CD4-positive, alpha-beta T cell treated with Interleukin-2 at 100 ng/mL for 4 hours (primary cell): ENCODE measurements at places on chromosomes 11 and 22.

DNA sequence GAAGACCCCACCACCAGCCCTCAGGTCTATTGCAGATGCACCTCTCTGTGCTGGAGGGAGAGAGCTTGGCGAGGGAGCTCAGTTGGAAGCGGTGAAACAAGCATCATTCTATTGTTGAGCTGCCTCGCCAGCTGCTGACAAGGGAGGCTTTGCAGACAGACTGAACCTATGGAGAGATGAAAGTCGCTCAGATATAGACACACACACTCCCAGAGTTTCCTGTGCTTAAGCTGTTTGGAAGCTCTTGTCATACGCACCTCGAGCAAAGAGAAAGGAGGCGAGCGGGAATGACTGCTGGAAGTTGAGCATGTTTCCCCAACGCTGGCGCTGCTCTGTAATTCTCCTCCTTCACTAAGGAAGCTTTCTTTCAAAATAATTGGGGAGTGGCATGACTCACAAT, 126.1 kb downstream of the TRIM29 start:
- DNase-seq, result no peak

DNA sequence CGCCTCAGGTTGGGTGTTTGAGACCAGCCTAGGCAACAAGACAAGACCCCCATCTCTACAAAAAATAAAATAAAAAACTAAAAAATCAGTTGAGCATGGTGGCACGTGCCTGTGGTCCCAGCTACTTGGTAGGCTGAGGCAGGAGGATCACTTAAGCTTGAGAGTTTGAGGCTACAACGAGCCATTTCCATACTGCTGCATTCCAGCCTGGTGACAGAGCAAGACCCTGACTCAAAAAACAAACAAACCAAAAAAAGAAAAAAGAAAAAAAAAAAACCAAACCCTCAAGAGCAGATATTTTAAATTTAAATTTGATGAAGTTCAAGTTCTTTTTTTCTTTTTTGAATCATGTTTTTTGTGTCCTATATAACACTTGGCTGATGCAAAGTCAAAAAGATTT, 7.2 kb upstream of the CCDC83 start:
- DNase-seq, result no peak

DNA sequence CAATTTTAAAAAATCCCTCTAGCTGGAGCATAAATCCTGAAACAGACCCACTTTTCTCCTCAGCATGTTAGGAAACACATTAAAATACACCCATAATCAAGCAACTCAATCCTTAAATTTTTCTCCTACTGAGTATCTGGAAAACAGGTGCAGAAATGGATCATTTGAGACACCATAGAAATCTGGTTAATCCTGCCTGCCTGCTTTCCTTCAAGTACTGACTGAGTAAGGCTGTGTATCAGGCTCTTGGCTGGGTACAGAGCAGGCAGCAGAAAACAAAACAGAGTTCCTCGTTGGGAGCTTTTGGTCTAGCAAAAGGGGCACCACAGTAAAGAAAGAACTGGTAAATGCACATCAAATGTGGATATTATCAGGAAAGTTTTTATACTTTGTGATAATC, 1.9 kb downstream of the KCNQ1OT1 start:
- no peak for DNase-seq

- DNase-seq, result no peak
Observed at GRCh38 chr11:8080069-8080670, 841 bp upstream of the TUB start.

GRCh38 chr11:86013713-86014112, 55.2 kb downstream of the PICALM start:
- DNase-seq, result no peak

GRCh38 chr22:42752912-42753311, 32.2 kb upstream of the A4GALT start:
- DNase-seq, result no peak

GRCh38 chr11:35100013-35100383, 39.0 kb upstream of the CD44 start:
- no peak for DNase-seq

DNA sequence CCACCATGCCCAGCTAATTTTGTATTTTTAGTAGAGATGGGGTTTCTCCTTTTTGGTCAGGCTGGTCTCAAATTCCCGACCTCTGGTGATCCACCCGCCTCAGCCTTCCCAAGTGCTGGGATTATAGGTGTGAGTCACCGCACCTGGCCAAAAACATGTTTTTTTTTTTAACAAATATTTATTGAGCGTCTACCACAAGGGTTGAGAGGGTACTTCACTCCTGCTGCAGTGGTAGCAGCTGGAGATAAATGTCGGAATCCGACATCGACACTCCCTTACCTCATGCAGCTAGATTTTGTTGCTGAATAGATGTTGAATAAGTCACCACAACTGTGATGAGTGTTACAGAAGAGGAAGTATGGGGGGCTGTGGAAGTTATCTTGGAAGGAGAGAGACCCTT, 971 bp downstream of the DNAJB13 start:
- no peak for DNase-seq

DNA sequence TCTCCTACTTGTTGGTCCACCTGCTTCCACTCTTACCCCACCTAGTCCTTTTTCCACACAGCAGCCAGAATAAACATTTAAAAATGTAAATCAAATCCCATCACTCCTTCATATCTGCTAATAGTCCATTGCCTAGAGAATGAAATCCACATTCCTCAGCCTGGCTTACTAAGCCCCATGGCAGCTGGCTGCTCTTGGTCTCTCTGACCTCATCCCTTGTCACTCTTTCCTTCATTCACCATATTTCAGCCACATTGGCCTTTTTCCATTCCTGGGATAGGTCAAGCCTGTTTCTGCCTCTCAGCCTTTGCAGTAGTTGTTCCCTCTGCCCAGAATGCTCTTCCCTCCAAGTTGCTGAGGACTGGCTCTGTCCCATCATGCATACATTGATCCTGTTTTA, 512.8 kb downstream of the INSC start:
- no peak for DNase-seq

DNA sequence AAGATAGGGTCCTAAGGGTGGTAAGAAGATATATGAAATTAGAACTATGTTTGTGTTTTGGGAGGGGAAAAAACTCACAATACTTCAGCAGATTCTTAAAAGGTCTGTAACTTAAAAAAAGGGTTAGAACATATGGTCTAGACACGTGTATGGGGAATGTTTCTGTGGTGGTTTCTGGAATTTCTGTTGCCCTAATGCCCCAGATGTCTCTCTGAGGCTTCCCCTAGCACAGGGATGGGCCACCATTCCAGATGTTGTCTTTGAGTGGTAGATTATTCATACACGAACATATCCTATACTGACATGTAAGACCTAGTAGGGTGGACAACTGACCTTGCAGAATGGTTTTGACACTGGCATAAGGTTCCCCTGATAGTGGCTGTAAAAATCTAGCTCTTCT, 26.2 kb downstream of the EHF start:
- DNase-seq, result no peak

DNA sequence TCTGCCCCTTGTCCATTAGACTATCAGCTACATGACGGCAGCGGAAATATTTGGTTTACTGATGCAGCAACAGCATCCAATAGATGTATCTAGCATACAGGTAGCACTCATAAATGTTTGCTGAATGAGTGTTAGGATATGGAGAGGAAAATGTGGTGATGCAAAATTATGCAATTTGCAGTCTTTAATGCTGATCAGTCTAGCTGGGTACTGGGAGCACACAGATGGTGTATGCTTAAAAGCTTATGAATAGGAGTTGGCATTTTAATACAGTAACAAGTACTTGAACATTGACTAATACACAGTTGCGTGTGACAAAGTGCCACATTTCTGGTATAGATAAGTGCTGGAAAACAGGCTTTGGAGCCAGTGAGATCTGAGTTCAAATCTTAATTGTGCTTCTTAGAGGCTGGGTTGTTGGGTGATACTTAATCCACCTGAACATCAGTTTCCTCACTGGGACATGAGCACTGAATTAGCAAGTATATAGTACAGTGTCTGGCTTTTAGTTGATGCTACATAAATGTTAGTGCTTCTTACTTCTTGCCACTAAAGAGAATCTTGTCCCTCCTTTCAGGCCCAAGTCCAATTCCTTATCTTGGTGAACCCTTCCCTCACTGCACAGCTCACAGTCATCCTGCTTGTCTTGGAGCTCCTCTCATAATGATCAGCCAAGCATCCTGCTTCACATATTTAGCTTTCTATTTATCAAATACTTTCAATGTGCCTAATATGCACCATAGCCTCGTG, 99.6 kb downstream of the TIMP3 start:
- no peak for DNase-seq

DNA sequence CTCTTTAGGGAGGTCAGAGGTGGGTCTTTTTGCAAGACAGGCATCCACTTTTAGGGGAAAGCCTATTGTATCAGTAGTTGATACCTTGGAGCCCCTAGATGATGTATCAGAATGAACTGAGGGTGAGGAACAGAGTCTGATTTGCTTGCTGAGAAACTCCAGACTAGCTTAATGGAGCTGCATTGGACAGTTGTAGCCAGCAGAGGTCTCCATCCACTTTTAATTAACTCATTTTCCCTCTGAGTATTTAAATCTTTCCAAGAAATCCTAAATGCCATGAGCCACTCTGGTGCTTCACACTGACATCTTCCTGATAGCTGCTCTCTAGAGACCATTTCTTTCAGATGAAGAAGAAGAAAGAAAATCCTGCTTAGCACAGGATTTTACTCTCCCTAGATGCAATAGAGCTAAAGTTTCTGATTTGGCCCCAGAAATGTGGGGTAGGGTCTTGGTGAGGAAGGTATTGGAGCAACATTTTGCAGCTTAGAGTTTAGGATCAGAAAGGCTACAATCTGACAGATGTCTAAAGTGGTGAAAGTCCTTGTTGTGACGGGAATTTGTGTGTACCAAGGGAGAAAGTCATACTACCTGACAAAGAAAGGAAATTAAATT, 38.0 kb downstream of the EXT2 start:
- DNase-seq, result no peak

DNA sequence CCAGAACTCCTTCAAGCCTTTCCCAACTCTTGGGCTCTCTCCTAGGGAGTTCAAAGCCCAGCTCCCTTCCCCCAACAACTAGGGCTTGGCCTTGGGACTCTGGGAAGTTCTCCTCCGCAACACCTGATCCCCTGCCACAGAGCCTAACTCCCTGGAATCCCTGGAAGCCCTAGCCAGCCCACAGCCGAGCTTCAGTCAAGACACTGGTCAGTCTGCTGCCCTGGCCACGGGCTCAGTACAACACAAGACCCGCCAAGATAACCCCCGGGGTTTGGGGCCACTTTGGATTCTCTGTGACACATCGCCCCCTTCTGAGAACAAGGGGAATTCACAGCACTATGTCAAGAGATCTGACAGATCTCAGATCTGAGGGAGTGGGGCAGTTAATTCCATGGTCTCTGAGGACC, 58.3 kb downstream of the SLC22A12 start:
- no peak for DNase-seq

DNA sequence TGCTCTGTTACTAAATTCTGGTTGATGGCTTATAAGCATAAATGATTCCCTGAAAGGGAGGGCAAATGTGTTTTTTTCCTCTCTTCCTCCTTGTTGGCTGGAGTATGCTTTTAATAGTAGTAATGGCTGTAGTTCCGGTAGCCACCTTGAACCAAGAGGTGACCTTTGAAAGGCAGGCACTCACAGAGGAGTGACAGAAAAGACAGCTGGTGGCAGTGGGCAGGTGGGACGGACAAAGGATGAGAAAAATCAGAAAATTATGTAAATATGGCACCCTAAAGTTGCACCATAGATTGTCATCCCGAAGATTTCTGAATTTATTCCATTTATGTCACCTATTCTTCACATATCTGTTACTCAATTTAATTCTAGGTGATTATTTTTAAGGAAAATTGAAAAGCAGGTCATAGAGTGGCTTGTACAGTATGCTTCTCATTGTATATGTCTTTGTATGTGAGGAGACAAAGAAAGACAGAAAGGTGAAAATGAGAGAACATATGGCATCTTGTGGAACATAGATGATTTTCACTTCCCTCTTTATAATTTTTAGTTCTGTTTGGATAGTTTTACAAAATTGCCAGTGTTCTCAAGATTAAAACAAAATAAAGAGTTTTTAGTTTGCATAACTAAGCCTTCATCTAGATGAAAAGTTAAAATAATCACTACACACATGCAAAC, 17.0 kb downstream of the CASP12 start:
- DNase-seq, result no peak

DNA sequence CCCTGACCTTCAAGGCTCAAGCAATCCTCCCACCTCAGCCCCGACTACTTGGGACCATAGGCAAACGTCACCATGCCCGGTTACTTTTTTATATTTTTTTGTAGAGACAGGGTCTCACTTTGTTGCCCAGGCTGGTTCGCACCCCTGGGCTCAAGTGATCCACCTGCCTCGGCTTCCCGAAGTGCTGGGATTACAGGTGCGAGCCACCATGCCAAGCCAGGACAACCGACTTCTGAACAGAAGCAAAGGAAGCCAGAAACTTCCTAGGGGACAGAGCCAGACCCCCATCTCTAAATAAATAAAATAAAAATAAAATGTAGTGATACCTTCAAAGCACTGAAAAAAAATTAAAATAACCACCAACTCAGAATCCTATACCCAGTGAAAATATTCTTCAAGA, 26.4 kb downstream of the C11orf58 start:
- no peak for DNase-seq

- no peak for DNase-seq
Observed at GRCh38 chr22:22772396-22772795, 115.2 kb upstream of the IGLL5 start.

GRCh38 chr11:114291381-114291780, 4.8 kb upstream of the NNMT start:
- no peak for DNase-seq

GRCh38 chr22:21672107-21672629, 6.4 kb downstream of the PPIL2 start:
- DNase-seq, result no peak

DNA sequence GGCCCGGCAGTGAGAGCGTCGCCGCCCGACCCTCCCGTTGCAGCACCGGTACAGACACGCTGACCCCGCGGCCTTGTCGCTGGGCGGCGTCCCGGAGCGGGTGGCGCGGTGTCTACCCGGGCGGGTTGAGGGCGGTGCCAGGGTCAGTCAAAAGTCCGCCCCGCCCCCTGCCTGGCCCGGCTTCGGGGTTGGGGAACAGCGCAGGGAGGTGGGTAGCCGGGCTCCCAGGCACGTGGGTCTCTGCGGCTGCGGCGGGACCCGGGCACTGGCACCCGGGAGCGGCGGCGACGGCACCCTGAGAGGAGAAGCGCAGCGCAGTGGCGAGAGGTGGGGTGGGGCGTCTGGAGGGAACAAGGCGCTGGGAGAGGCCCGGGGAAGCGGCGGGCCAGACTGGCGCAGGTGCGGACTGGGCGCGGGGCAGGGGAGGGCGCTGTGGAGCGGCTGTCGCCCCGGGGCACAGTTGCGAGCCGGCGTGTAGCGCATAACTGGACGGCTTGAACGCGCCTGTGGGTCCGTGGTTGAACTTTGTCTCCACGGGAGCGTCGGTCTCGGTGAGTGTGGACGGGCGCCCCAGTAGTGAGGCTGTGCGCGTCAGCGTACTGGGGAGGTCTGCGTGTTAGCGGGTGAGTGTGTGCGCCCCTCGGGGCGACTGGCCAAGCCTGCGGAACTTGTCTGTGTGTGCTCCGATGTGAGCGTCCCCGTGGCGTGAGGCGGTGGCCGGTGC, at the start of gene P2RY2:
TSS of gene P2RY2 (plus strand) at position 176 of the 724 bp plus-strand sequence. CDS start 15,879 bp downstream, outside the sequence.
- no peak for DNase-seq

DNA sequence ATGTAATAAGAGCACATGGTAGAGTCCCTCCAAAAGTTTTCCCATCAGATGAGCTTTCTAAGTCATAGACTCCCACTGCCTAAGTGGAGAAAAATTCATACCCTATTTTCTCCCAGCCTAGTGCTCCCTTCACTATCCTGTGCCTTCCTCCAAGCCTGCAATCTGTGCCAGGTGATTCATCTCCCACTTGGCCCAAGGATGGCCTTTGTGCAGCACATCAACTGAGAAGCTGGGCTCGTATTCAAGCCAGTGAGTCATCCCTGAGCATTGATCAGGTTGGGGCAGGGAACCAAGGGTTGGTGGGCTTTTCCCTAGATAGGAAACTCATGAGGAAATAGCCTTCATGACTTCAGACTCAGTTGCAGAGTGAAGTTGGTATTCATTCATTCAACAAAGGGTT, 64.6 kb downstream of the PANX1 start:
- DNase-seq, result no peak
